ENCODE measurements at places on chromosomes 7 and 10.

GRCh38 chr7:14734839-14735321 lies 167.7 kb downstream of the DGKB start:
- no peak for DNase-seq

DNA sequence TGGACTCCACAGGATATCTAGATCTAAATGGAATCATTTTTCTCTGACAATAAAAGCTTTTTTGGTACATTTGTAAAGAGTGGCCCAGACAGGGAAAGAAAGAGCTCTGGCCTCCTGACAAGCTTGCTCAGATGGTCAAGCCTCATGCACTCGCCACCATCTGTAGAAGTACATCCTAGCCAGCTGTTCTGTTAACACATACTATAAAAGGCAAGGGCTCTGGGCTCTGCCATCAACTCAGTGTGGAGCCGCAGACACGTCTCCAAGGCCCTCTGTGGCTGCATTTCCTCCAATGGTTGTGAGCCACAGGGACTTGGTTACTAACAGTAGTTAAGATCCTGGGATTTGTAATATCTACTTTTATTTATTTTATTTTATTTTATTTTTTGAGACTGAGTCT lies 70.8 kb upstream of the KDM7A start:
- DNase-seq: no peak

DNA sequence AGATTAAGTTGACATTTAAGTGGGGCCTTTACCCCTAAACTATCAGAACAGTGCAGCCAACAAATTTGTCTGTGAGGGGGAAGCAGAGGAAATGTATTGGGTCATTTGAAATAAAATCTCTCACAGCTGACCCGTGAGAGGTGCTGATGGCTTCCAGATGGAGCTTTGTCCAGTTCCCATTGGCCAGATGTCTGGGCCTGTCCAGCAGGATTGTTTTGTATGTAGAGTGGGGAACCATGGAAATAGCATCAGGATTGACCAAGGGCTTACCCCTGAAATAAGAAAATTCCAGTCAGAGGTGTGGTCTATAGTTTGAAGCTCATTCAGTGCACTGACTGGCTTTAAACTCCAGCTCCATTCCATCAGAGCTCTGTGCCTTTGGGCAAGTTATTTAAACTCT lies 50.6 kb downstream of the INHBA start:
- DNase-seq: peak; percentile 33

- DNase-seq: peak; percentile 82
Measured at GRCh38 chr7:137538361-137538762, 194.8 kb upstream of the PTN start.

DNA sequence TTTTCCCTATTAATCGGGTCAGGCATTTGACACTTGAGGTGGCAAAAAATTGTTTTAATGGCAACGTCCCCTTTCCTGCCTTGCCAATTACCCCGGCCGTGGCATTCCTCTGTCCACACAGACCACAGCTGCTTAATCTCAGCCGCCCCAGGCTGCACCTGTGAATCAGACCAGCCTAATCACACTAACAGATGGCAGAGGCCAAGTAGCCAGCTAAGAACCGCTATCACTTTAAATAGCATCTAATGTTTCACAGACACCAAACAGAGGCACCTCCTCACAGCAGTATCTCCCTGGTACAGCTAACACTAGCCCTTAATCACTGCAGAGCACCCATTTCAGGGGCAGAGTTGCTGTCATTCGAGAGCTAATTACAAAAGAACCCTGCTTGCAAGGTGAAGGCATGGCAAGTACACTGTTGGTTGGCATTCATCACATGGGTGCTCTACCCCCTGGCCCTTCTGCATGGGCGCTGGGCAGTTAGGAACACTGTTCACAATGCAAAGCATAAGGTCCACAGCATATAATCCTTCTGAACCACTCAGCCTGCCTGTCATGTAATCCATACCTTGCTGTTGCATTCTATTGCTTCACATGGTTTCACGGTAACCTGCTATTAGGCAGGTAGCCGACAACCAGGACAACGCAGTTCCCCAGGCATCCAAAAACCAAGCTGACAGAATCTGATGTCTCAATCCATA lies 38.8 kb downstream of the FGFR2 start:
- no peak for DNase-seq

GRCh38 chr10:119301397-119301796 lies 94.0 kb downstream of the GRK5 start:
- no peak for DNase-seq

GRCh38 chr10:86785968-86786367 lies 29.5 kb downstream of the BMPR1A start:
- DNase-seq: no peak

- peak; percentile 51 for DNase-seq
Measured at GRCh38 chr7:23106057-23106822, 655 bp downstream of the KLHL7 start.

DNA sequence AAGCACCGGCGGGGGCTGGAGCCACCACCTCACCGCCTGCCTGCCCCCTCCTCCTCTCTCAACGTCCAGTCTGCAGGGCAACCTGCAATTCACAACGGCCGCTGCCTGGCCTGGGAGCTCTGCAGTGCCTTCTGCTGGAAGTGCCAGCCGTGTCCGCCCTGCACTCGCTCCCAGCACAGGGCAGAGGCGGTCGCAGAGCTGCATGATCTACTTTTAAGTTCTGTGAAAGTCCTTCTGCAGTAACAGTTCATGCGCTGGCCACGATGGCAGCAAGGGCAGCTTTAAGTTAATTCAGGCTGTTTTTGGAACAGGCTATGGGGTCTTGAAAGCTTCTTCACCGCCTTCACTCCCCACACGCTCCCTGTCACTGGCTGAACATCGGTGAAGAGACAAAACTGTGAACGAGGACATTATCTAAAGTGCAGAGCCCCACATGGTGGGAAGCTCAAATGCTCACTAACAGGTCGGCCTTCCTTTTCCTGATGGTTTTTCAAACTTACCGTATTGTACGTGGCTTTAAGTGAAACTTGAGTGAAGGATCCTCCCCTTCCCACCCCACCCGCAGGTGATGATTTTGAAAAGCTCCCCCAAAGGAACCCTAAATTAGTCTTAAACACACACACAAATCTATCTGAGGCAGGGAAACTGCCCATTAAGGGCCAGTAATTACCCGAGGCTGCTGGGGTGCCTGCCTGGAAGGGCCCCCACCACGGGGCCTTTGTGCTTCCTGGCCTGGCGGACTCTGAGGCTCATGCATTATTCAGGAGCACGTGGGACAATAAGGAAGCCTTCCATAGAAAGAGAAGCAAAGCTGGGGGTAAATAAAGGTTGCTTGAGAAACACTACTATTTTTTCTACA lies 504.3 kb downstream of the DNAJB6 start:
- DNase-seq: no peak

DNA sequence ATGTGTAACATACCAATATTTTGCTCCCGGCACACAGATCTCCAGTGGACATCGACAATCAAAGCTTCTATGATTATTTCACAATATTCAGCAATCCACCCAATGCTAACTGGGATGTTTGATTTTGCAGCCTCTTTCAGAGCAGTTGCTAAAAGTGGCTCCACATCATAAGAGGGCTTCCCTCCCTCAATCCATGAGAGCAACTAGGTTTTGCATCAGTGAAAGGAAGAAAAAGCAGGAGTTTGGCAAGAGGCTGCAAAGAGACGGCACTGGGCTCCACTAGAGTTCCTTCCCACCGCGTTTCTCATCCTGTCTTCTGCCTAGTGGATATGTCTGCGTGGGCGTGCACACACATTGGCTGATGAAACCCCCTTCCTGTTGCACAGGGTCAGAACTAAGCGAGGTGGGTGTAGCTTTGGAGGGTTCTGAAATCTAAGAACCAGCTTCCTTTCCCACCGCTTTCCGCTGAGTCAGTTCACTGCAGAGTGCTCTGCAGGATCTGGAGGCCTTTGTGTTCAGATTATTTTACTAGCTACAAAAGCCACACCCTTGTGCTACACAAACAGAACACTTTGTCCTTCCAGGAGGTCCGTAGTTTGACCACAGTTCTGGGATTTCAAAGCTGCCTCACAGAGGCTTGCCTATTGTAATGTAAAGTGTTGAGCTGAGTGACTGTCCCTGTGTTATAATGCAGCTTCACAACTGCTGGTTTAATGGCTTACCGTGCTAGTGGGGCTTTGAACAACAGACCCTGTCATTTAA lies 28.1 kb downstream of the ARL4A start:
- DNase-seq: peak; percentile 100
